ENCODE measurements at places on chromosomes 12 and 14.

GRCh38 chr14:66233591-66233990, 252.6 kb upstream of the CCDC196 start:
- no peak for DNase-seq

DNA sequence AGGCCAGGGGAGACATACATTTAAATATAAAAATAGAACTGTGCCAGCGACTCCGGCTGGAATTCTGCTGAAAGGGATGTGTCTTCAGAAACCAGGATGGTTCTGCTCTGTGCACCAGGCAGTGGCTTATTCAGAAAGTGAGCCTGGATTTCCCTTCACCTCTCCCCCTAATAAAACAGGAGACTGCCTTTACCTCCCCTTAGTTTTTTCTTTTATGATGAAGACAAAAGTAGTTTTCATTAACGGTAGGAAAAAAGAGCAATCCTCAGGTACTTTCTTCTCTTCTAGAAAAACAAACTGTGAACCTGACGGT, 346 bp downstream of the SLC7A8 start:
- no peak for DNase-seq

DNA sequence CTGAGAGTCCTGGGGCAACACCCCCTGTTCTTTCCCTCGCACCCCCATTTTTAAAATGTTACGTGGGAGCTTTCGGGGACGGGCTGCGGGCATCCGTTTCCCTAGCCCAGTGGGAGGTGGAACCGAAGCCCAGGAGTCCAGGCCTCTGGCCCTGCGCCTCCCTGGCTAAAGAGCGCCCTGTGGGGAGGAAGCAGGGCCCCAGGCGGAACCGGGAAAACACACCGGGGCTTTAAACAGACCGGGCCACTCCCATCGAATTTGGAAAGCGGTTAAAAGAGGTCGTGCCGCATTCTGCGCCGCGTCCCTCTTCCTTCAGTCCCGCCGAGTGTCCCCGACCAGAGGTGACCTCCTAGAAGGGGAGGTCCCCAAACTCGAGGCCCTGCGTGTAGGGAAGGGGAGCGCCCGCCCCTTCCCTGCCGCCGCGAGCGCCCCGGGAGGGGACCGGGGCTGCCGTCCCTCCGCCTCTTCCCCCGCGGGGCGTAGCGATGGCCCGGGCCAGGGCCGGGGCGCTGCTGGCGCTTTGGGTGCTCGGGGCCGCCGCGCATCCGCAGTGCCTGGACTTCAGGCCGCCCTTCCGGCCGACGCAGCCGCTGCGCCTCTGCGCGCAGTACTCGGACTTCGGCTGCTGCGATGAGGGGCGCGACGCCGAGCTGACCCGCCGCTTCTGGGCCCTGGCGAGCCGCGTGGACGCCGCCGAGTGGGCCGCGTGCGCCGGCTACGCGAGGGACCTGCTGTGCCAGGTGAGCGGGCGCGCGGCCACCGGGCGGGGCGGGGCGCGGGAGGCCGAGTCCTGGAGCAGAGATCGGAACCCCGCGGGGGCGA, at the start of gene HHIPL1:
Gene HHIPL1, plus strand, starts transcription at position 407 of the 822 bp plus-strand sequence. Its CDS starts 79 bp downstream, at position 486.
- no peak for DNase-seq

GRCh38 chr12:57745485-57745881, 644 bp downstream of the TSPAN31 start:
- no peak for DNase-seq

GRCh38 chr14:96195441-96196081, 9.1 kb upstream of the BDKRB2 start:
- no peak for DNase-seq

DNA sequence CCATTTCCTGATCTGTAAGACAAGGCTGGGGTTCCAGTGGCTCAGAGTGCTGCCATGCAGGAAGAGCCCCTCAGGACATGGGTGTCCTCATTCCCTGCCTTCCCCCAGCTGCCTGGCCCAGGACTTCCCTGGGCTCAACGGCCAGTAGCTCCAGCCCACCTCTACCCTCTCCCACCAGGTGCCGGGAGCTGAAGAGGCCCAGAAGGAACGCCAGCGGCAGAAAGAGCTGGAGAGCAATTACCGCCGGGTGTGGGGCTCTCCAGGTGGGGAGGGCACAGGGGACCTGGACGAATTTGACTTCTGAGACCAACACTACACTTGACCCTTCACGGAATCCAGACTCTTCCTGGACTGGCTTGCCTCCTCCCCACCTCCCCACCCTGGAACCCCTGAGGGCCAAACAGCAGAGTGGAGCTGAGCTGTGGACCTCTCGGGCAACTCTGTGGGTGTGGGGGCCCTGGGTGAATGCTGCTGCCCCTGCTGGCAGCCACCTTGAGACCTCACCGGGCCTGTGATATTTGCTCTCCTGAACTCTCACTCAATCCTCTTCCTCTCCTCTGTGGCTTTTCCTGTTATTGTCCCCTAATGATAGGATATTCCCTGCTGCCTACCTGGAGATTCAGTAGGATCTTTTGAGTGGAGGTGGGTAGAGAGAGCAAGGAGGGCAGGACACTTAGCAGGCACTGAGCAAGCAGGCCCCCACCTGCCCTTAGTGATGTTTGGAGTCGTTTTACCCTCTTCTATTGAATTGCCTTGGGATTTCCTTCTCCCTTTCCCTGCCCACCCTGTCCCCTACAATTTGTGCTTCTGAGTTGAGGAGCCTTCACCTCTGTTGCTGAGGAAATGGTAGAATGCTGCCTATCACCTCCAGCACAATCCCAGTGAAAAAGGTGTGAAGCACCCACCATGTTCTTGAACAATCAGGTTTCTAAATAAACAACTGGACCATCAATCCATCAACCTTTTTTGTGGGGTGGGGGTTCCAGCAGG, 17.6 kb downstream of the AGAP2 start:
- DNase-seq, result no peak

GRCh38 chr12:54988402-54989054, 4.0 kb upstream of the TESPA1 start:
- DNase-seq, result no peak

DNA sequence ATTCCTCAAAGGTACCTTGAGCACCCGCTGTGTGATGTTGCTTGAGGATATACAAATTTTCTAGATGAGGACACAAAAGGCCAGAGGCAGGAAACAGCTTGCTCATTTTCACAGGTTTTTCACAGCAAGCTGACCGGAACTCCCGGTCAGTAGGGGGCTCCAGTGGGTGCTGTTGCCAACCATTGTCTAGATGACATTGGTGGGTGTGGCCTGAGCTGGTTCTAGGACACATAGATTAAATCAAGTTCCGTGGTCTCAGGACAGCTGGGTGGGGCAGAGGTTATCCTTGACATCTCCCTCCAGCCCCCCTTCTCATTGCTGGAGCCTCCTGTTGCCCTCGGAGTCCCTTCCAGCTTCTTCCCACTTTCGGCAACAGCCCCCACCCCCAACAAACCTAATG, 153.6 kb upstream of the FKBP4 start:
- DNase-seq, result peak; percentile 73

DNA sequence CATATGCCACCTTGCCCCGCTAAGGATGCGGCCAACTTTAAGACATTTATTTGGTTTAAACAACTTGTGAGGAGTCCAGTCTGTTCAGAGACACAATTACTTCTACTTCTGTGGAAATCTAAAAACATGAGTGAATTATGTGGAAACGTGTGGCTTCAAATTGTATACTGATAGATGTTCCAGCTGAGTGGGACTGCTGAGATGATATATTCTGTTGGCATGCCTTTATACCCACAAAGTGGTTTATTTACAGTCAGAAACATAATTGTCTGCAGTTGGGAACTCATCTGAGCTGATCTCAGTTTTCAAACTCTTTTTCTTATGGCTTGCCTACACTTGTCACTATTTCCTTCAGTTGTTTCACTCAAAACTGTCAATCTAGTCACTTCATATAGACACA, 67.8 kb downstream of the FLRT2 start:
- no peak for DNase-seq

GRCh38 chr14:65052832-65053231, 49.5 kb downstream of the MAX start:
- DNase-seq, result no peak

- DNase-seq, result no peak
Observed at GRCh38 chr14:68871392-68871791, 78.5 kb upstream of the ZFP36L1 start.

DNA sequence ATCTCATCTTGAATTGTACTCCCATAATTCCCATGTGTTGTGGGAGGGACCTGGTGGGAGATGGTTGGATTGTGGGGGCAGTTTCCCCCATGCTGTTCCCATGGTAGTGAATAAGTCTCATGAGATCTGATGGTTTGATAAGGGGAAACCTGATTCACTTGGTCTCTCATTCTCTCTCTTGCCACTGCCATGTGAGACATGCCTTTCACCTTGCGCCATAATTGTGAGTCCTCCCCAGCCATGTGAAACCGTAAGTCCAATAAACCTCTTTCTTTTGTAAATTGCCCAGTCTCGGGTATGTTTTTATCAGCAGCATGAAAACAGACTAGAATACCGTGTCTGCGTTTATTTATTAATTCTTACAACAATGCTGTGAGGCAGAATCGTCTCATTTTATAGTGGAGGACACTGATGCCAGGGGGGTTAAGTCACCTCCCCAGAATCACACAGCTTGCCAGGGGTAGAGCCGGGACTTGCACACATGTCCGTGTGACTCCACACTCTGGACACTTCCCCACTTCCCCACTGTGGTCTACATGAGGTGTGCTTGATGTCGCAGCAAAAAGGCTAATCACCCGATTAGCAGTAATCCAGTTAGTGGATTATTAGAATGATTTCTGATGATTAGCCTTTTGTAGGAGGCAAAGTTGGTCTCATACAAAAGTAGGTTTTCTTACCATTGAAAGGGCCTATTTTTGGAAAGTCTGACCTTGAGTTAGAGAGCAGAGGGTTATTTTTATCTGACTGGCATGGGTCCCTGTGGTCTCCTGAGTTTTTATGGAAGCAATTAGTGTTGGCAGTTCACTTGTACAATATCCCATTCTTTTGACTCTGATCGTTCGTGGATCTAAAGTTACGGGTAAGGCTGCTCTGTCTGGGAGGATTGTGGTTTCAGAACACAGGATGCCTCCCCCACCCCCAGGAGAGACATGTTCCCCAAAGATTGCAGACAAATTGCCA, 47.4 kb upstream of the BCL7A start:
- no peak for DNase-seq

DNA sequence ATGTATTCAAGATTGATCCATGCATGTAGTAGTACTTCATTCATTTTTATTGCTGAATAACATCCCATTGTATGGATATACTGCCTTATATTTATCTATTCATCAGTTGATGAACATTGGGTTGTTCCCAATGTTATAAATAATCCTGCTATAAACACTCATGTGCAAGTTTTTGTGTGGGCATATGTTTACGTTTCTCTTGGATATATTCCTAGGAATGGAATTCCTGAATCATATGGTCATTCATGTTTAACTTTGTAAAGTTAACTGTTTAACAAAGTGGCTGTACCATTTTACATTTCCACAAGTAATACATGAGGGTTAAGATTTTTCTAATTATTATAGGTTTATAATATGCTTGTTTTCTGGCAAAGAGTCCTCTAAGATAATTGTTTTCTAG, 1568.2 kb upstream of the SEL1L start:
- DNase-seq, result no peak

- no peak for DNase-seq
Observed at GRCh38 chr12:123717350-123717749, 5.2 kb downstream of the ATP6V0A2 start.

DNA sequence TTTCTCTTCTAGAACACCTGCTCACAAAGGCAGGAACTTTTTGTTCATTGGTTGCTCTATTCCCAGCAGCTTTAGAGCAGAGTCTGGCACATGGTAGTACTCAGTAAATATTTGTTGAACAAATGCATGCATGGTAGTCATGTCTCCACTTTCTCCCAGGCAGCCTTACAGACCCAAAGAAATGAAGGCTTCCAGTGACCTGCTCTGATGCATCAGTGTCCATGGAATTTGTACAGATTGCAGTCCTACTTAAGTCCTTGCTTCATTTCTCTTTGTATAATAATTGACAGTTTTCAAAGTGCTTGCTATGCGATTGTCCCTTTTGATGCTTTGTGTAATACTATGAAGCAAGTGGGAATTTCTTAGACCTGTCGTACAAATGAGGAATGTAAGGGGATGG, 119.6 kb downstream of the DERA start:
- DNase-seq, result no peak

- no peak for DNase-seq
Observed at GRCh38 chr12:5571115-5571514, 139.2 kb downstream of the NTF3 start.

DNA sequence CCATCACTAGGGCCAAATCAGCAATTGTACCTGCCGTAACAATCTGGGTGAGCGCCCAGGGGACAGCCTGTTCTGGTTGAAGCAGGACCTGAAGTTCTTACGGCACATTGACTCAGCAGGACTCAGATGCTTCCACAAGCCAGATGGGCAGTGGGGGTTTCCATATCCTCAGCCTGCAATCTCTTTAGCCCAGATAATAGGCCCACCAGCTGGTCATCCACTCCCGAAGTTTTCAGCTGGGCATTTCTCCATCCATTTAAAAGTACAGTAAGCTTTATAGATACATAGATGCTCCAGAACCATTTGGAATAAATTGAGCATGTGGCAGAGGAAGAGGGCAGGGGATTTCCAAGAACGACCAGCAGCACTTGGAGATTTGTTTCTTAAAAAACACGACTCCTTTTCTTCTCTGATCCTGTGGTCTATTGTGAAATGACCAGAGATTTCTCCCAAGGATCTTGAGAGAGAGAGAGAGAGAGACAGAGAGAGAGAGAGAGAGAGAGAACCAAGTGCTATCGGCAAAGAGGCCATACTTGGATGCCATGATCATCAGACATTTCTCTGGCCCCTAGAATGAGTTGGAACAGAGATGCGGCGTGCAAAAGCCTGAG, 74.8 kb upstream of the PLXNC1 start:
- DNase-seq, result no peak

DNA sequence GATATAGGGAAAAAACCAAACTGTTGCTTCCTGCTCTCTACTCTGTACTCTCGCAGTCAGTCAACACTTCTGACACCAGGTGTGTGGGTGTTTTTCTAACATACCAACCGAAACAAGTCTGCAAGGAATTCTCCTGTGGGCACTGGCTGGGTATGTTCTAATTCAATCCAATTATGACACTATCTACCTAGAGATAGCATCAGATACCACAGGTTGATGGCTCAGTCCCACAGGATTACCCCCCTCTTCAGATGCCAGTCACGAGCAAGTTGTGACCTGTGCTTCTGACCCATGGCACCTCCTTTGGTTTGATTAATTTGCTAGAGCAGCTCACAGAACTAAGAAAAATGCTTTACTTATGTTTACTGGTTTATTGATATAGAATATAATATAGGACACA, 78.3 kb downstream of the DYRK2 start:
- no peak for DNase-seq

GRCh38 chr12:4626543-4626942, 22.3 kb downstream of the AKAP3 start:
- DNase-seq, result no peak

All from H54 (cell line).